ENCODE measurements at places on chromosomes 11 and 22. TPM values are rescaled to one million over a fixed set of nuclear protein-coding genes. Genes with fewer than 3 reads are reported as not detected.
A peak's percentile ranks its signal among the peaks of the same experiment; 100 is the strongest.

DNA sequence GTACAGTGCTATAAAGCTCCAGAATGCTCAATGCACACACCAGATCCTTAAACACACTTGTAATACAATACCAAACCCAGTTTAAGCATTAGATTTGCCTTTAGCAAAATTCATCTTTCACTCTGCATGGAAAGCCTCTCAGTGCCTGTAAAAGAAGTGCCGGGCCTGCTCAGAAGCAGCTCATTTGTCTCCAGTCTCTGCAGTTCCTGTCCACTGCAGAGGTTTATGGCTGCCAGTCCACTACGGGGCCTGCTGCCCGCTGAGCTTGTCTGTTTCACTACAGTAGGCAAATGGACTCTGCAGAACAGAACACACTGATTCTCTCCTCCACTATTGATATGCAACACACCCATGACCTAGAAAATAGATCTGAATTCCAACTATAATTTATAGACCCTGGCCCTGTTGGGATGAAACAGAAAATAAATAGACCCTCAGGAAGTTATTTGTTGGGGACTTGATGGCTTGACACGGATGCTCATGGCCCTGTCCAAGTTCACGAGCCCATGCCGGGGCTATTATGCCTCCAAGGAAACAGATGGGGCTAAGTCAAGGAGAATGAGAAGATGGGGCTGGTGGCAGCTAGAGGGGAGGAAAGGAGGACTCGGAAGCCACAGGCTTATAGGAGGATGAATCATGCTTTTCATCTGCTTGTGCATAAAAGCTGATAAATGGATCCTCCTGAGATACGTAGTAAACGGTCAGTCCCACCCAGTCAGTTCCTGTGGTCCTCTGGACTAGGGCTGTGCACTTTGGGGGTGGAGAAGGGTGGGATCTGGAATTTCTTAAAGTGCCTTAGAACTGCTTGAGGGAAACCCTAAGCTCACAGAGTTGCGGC lies 416.8 kb upstream of the TENM4 start:
- no peaks in the 10 kb centered on the region for H3K27me3 ChIP-seq
- no peak for DNase-seq
- H3K36me3 ChIP-seq = no peaks in the 10 kb centered on the region
- no peak overlapping the region for H3K27ac ChIP-seq
- H3K4me3 ChIP-seq = no peak overlapping the region
- no peaks in the 10 kb centered on the region for H3K4me1 ChIP-seq

GRCh38 chr11:87545858-87546257 lies 508.1 kb downstream of the TMEM135 start:
- H3K4me3 ChIP-seq = no peak overlapping the region
- no peak overlapping the region for H3K27ac ChIP-seq
- H3K4me1 ChIP-seq = no peaks in the 10 kb centered on the region

GRCh38 chr22:20240447-20240764 lies 27.7 kb downstream of the RTN4R start:
- peak; percentile 72 for DNase-seq
- H3K4me3 ChIP-seq = peak overlapping the region; percentile 30
- H3K4me1 ChIP-seq = peaks cover 25% of the 10 kb centered on the region
- H3K36me3 ChIP-seq = no peaks in the 10 kb centered on the region

- peak overlapping the region; percentile 92 for H3K27ac ChIP-seq
- peak overlapping the region; percentile 35 for H3K4me3 ChIP-seq
- H3K4me1 ChIP-seq = peaks cover 39% of the 10 kb centered on the region
- DNase-seq = no peak
- no peaks in the 10 kb centered on the region for H3K36me3 ChIP-seq
Observed at GRCh38 chr11:32062540-32062939, 28.3 kb upstream of the RCN1 start.

- peaks cover 4% of the 10 kb centered on the region for H3K27me3 ChIP-seq
- H3K4me1 ChIP-seq = peaks cover 17% of the 10 kb centered on the region
- peak; percentile 9 for DNase-seq
- no peaks in the 10 kb centered on the region for H3K36me3 ChIP-seq
- H3K27ac ChIP-seq = no peak overlapping the region
- no peak overlapping the region for H3K4me3 ChIP-seq
Observed at GRCh38 chr11:1297576-1298473, 11.6 kb downstream of the TOLLIP start.

DNA sequence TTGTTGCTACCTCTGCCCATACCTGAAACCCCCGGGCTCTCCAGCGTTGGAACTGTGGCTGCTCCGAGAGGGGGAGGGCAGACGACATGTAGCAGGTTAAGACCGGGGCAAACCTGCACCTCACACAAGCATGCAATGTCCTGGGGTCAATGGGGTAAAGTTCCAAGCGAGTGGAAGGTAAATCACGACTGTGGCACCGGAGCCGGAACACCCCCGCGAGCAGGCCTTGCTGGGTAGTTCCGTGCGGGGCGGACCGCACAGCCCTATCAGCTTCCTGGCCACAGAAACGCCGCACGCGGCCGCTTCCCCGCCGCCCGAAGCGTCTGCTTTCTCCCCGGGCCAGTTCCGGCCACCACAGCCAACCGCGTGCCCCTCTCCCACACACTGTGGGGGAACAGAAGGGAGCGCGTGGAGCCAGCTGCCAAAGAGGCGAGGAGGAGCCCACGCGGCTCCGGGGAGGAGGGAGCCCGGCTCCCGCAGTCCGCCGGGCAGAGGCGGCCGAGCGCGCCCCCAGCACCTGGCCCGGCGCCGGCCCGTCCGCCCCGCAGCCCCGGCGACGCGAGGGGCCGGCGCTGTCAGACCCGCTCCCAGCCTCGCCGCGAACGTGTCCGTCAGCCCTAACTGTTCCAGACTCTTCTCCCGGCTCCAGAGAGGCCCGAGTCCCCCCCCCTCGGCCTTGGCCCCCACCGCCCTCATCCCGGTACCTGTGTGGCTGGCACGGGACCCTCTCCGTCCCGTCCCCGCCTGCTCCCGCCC lies 1.6 kb downstream of the SPTBN2 start:
- H3K4me3 ChIP-seq = peak overlapping the region; percentile 95
- H3K27ac ChIP-seq = peak overlapping the region; percentile 92
- H3K27me3 ChIP-seq = peaks cover 14% of the 10 kb centered on the region

DNA sequence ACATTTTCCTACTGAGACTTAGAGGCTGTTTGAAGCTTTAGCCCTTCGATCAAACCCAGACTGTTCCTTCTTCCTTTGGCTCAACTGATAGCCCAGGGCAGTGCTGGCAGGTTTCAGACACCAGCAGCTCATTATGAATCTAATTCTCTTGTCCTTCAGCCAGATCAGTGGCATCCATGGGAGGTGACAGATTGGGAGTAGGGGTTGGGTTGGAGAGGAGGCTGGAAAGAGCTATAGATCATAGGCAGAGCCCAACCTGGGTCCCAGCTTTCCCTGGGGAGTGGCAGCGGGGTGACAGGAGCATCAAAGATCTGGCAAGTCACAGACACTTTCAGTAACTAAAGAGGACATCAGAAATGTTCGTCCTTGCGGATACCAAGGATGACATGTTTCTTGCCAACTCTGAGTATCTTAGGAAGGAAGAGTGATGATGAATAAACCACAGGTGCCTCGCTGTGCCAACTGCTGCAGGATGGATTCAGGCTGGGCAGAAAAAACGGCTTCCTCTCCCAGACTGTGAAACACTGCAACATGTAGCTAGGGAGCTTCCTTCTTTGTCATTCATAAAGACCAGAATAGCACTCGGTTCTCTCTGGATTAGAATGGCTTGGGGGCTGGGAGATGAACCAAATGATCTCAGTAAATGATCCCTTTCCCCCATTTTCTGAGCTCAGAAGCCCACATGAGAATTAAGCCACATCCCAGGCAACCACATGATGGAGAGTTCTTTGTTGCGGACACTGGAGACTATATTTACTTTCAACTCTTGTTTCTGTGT lies 19.1 kb downstream of the ABCC8 start:
- no peak overlapping the region for H3K27ac ChIP-seq
- no peaks in the 10 kb centered on the region for H3K36me3 ChIP-seq
- H3K27me3 ChIP-seq = peaks cover 4% of the 10 kb centered on the region
- no peak overlapping the region for H3K4me3 ChIP-seq

The PARVG gene
- total RNA-seq = not detected

The KRTAP5-2 gene
- not detected for total RNA-seq

The UBQLNL gene
- total RNA-seq = not detected

The BAIAP2L2 gene
- total RNA-seq = 28.6 TPM

All from glutamatergic neuron (in vitro differentiated cells).